ENCODE measurements at places on chromosomes 2 and 18. TPM values are rescaled to one million over a fixed set of nuclear protein-coding genes. Genes with fewer than 3 reads are reported as not detected.

Gene MARCHF4
- total RNA-seq: 1.4 TPM

Gene CHRND
- not detected for total RNA-seq

Gene PTPN18
- total RNA-seq: 16.3 TPM

Gene ROCK1
- total RNA-seq: 15.3 TPM

Gene ASPRV1
- 0.61 TPM for total RNA-seq

Gene RNF152
- 1.2 TPM for total RNA-seq

Gene PID1
- total RNA-seq: 0.45 TPM

Gene HOXD11
- not detected for total RNA-seq

Gene KIF1A
- total RNA-seq: 5.6 TPM

Gene FLACC1
- 1.1 TPM for total RNA-seq

Gene RUFY4
- total RNA-seq: not detected

Gene SFXN5
- total RNA-seq: 10.4 TPM

Gene PDE1A
- total RNA-seq: not detected

Gene PFN4
- total RNA-seq: 1.4 TPM

Gene PRKAG3
- total RNA-seq: not detected

Gene SNED1
- 13.6 TPM for total RNA-seq

Gene KCTD18
- 11.0 TPM for total RNA-seq

Gene TUBB8B
- total RNA-seq: not detected

Gene EHD3
- 22.9 TPM for total RNA-seq

Gene UGT1A8
- total RNA-seq: not detected

Gene ABCG5
- total RNA-seq: not detected

Gene TDRD15
- not detected for total RNA-seq

Gene QPCT
- 5.9 TPM for total RNA-seq

Gene CCDC74B
- 21.1 TPM for total RNA-seq

Gene SLC14A1
- total RNA-seq: 22.7 TPM

Gene CYP26B1
- 1.6 TPM for total RNA-seq

Gene MBP
- not detected for total RNA-seq

All from A375 (cell line).